Activated T-cell treated with anti-CD3 and anti-CD28 coated beads for 48 hours (primary cell): ENCODE measurements at places on chromosomes 5 and 9.

DNA sequence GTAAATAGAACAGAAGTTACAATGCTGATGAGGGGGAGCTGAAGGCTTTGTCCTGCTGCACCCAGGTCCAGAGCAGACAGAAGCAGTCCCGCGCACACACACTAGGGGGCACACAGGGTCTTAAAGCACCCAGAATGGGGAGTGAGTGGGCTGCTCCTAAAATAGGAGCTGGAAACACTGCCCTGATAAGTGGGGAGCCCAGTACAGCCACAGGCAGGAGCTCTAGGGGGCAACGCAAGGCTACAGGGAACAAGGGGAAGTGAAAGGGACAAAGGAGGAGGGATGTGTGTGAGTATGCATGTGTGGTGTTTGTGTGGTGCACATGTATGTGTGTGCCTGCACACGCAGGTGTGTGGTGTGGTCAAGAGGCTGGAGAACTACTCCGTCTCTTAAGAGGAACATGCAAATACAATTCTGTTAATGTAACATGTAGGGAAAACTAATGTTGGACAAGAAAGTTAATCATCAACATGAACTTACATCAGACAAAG lies 191.5 kb downstream of the ROR2 start:
- peak; percentile 24 for DNase-seq

DNA sequence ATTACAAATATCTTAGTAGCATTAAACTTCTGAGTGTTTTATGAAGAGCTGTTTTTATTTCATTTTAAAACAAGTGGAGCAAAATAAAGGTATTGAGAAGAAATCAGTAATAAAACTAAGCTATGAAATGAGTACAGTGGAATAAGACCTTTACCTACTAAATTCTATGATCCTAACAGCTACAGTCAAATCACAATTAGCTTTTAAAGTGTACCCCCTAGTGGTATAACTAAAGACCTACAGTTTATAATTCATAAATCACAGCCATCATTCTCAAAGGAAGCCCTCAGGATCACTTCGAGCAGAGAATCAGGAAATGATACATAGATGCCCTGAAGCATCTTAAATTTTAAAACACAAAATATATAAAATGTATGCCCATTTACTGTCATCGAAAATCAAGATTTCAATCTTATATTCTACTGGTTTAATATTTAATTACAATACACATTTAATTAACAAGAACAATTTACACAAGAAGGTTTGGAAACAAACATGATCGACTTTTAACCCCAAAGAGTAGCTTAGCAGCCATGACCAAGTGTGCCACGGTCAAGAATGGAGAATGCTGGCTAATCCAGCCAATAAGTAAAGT lies 12.3 kb downstream of the CCNH start:
- no peak for DNase-seq

GRCh38 chr9:99485459-99485858 lies 263.4 kb downstream of the SEC61B start:
- DNase-seq, result no peak

DNA sequence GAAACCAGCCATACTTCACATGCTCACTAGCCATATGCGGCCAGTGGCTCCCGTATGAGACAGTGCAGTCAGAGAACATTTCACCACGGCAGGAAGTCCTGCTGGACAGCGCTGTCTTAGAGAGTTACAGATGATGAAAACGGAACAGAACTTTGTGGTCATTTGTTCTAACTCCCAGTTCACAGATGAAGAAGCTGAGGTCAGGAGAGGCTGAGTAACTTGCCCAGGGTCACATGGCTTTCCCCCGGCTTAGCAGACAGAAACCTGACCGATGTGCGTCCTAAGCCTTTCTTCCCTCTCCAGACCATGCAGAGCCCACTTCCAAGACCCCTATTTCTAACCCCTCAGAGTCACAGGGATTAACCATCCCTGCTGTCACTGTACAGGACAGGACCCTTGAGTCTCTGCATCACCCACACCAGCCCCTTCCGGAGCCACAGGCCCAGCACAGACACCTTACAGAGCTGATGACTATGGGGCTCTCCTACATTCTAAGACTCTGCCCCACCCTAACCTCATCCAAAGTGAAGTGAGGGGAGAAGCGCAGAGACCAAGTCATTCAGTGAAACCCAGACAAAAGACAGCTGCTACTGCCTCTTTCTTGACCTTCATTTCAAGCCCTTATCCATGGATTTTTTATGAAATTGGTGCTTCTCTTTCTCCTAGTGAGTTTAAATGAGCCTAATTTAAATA lies 86.9 kb downstream of the PTPN3 start:
- DNase-seq, result no peak

GRCh38 chr5:157068785-157069184 lies 9.9 kb upstream of the HAVCR1 start:
- no peak for DNase-seq

DNA sequence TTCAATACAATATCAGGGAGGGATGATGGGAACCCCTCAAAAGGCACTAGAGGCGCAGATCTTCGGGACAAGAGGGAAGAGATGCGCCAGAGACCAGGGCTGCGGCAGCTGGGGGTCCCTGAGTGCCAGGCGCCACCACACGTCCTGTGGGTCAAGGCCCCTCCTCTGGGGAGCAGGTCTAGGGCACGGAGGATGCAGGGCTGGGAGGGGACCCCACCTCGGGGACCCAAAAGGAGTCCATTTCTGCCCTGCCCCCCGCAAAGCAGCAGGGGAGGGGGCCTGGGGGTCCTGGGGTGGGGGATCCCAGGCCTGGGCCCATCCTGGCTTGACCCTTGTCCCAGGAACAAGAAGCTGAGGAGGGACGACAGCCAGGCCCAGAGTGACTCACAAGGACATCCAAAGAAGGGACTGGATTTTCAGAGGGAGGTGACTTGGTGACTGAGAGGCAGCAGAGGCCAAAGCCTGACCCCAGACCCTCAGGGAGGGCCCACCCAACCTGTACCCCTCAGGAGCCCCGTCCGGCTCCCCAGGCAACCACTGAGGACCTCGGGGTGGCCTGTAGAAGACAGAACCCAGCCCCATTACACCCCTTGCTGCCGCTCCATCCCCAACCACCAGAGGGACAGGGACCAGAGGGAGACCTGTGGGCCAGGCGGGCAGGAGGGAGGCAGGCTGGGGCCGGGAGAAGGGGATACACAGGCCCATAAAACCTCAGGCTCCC lies 54.2 kb downstream of the LRSAM1 start:
- peak; percentile 32 for DNase-seq

DNA sequence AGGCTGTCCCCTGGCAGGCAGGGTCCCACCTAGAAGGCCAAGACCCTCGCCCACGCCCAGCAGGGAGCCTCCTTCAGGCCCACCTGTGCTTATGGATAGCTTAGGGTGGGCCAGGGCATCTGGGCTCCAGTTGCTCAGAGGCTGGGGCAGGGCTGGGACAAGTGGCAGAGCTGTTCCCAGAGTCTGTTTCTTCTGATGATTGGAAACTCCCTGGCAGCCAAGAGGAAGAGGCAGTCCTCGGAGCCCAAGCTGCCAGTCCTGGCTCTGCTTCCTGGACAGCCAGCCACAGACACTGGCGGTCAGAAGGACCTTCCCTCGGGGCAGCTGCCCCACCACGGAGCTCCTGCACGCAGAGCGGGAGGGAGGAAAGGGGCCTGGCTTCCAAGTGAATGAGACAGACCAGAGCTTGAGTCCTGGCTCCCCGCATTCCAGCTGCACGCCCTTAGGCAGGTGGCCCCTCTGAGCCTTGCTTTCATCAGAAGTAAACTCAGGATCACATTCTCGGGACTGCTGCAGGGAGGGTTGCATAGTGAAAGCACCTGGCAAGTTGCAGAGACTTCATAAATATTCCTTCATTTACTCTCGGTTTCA lies 37.9 kb upstream of the GABRP start:
- DNase-seq, result no peak

GRCh38 chr9:114954956-114955582 lies 24.7 kb upstream of the TNFSF8 start:
- DNase-seq, result no peak

- no peak for DNase-seq
Measured at GRCh38 chr9:112887381-112887780, 3.3 kb downstream of the SLC46A2 start.

GRCh38 chr5:141529002-141529401 lies 40.1 kb downstream of the PCDHGC5 start:
- no peak for DNase-seq

DNA sequence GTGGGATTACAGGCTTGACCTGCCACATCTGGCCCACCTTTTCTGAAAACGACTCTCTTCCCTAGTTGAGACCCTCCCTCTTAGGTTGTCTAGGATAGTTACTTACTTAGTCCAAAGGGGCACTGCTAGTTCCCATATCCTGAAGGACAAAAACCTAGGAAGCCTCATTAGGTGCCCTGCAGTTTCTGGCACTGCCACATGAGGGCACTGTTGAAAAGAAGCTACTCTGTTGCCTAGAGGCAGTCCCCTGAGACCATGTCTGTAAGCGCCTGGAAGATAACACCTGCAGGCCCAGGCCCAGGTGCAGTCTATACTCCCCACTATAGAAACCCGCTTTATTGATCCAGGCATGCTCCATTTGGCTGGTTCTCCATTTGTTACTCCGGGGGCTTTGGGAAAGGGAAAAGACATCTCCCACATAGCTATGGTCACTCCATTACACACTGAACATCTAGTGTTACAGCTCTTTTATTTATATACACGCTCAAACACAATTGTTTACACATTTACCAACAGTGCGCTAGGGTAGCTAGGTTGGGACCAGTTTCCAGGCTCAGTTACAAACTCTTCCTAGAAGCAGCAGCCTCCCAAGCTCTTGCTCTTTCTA lies 73.4 kb upstream of the PPARGC1B start:
- DNase-seq, result peak; percentile 40

DNA sequence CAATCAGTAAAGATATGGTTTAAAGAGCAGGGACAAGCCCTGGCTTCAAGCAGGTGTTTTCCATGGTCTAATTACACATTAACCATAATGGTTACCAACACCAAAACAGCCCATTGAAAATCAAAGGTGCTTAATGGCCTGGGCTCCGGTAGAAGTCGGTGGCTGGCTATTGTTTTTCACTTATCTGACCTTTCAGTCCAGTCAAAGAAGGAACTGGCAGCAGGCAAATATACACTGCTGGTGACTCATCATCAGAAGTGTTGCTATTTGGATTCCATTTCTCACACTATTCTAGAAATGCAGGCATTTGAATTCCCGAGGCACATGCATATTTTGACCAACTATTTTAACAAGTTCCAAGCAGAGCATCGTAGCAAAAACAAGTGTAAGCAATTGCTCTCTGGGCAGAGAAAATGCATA lies 26.3 kb upstream of the GABRP start:
- no peak for DNase-seq

DNA sequence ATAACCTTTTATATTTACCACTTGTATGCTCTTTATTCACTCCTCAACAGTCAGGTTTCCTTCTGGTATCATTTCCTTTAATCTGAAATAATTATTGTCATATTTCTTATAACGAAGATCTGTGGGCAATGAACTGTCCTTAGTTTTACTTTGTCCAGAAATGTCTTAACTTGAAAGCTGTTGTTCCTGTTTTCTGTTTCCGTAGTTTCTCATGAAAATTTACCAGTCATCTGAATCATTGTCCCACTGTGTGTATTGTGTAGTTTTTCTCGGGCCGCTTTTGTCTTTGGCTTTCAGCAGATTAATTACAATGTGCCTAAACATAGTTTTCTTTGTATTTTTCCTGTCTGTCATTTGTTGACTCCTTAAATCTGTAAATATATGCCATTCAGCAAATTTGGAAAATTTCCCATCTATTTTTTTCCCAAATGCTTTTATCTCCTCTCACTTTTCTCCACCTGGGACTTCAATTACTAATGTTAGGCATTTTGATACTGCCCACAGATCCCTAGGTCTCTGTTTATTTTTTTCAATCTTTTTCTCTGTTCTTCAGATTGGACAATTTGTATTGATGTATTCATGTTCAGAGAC lies 74.9 kb downstream of the PDE8B start:
- no peak for DNase-seq

DNA sequence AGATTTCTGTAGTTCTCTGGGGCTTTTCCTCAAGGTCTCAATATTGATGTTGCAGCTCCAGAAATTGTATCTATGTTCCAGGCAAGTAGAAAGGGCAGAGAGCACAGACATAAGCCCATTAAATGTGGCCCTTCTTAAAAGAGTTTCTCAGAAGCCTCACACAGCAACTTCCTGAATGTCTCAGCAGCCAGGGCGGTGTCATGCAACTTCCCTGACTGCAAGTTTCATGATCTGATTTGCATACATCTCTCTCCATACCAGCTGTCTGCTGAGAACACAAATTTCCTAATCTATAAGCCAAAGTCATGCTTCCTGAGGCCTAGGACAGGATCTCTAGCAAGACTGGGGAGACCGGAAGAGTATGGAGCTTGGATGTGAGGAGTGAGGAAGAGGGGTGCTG lies 13.0 kb downstream of the RGS7BP start:
- no peak for DNase-seq

DNA sequence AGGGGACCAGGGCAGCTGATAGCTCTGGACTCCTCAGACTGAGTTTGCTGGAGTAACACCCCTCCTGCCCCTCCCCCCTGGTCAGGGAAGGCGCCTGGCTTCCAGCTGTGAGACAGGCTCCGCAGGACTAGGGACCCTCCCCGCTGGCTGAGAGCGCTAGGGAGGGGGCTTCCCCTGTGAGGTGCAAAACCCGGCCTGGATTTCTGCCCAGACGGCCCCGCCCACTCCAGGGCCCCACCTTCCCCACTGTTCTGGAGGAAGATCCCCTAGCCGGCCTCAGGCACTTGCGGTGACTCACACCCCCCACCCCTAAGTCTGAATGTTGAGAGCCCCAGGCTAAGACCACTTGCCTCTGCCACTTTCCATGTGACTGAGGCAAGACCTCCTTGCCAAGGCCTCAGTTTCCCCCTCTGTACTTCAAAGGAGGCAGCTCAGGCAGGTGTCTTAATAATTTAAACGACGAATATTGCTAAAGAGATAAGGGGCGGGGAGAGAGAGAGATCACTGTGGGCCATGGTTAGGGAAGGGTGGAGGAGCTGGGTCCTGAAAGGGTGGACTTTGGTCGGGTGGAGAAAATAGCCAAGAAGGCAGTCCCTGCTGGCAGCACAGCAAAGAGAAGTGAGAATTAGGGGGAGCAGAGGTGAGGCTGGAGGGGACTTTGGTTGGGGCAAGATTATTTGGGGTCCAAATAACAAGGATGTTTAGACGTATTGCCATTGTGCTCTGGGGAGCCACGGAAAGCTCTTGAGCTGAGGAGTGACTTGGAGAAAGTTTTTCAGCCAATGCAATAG lies 1.0 kb upstream of the DAB2IP start:
- peak; percentile 27 for DNase-seq
